ENCODE measurements at places on chromosomes 13 and 19.

- DNase-seq, result no peak
Measured at GRCh38 chr19:13078381-13078780, 24.3 kb downstream of the LYL1 start.

- DNase-seq, result no peak
Measured at GRCh38 chr19:32311371-32311770, 34.0 kb upstream of the ZNF507 start.

DNA sequence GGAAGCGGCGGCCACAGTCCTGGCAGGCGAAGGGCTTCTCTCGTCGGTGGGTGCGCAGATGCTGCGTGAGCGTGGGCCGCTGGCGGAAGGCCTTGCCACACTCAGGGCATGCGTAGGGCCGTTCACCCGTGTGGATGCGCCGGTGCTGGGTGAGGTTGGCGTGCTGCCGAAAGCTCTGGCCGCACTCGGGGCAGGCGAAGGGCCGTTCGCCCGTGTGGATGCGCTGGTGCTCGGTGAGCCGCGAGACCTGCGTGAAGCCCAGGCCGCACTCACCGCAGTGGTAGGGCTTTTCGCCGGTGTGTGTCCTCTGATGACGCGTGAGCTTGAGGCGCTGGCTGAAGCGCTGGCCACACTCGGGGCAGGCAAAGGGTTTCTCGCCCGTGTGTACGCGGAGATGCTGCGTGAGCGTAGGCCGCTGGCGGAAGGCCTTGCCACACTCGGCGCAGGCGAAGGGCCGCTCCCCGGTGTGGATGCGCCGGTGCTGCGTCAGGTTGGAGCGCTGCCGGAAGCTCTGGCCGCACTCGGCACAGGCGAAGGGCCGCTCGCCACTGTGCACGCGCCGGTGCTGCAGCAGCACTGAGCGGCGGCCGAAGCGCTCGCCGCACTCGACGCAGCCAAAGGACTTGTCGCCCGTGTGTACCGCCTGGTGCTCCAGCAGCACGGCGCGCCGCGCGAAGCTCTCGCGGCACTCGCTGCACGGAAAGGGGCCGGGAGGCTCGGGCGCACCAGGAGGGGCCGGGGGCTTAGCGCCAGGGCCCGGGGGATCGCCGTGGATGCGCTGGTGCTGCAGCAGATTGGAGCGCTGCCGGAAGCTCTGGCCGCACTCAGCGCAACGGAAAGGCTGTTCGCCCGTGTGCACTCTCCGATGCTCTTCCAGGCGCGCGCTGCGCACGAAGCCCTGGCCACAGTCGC lies 4.0 kb upstream of the UBE2M start:
- DNase-seq, result no peak

DNA sequence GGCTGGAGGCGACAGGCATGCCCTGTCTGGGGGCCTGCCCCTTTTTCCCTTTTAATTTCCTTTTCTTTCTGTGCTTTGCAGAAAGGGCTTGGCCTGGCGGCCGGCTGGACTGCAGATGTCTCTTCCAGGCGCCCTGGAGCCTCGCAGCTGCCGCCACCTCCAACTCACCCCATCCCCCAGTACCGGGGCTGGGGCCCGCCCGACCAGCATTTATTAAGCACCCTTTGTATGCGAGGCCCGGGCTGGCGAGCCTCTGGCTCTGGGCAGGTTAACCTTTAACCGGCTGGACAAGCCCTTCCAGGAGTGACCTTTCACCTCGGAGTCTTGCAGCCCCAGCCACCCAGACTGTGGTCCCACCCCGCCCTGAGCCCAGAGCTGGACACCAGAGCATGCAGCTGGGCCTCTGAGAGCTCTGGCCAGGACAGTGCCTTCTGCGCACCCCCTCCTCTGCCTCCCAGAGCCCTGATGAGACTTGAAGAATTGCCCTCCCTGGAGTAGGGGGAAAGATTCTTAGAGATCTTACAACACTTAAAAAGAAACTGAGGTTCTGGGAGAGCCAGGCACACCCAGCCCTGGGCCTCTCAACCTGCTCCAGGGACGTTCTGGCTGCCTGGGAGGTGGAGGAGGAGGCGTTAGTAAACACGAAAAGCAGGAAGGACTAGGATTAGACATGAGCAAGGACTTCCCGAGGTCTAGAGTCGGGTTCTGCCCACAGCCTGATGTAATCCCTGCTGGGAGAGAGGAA lies 1.1 kb upstream of the NR2F6 start:
- no peak for DNase-seq

DNA sequence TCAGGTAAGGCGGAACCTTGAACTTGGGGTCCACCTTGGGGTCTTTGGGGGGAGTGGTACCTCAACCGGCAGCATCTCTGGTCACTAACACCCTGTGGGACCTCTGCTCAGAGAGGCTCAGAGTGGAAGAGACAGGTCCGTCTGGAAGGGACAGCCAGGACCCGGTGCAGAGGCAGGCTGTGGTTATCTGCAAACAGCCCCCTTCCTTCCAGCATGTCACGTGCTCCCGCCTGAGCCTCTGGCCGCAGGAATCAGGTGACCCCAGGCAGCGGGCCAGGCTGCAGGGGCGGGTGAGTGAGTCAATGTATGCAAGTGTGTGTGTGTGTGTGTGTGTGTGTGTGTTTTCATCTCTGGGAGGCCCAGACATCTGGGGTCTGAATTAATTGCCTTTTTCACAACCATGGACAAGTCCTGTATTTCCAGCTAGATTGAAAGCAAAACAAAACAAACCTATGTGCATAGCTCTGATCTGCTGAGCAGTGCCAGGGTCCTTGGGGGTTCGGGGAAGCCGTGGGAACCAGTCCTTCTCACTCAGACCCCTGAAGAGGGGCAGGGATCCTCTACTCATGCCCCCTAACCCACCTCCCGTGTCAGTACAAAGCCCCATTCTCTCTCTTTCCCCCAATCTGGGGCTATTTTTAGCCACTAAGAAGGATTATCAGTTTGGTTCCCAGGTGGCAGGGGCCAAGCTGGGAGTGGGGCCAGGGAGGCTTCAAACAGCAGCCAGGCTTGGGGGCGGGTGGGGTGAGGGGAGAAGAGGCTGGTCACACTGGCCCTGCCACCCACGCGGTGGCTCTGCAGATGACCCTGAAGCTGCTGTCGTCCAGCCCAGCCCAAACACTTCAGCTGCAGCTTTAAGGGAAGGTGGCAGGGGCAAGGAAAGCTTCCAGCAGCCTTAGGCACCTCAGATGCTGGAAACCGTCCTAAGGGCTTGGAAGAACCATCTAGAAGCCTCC lies 31.4 kb downstream of the CERS4 start:
- DNase-seq, result no peak

- DNase-seq, result no peak
Measured at GRCh38 chr13:111262715-111263114, 57.7 kb upstream of the TEX29 start.

DNA sequence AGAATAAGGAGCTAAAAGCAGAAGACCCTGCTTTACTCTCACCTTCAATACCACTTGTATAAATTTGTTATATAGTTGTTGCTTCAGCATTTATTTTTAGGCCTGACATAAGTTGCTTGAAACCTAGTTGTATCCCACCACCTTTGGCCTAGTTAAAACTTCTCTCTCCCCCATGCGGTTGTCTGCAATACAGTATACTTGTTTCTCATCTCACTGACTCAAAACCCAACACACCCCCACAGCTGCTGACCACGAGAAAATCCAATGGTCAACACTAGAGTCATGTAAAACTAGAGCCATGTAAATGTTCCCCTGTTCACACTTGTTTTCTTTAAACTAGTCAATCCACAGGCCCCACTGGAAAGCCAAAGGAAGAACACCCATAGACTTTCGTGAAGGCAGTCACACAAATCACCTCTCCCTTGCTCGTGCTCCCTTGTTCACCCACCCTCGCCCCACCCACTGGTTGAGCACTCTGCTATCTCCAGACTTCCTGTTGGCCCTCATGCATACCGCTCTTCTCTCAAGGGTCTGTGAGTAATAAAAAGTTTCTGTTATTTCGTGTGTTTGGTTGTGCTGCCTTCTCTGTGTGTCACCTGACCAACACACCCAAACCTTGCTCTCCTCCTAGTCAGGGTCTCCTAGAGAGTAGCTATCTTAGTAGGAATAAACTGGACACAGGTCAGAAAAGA lies 12.9 kb upstream of the CCDC169 start:
- DNase-seq, result no peak

DNA sequence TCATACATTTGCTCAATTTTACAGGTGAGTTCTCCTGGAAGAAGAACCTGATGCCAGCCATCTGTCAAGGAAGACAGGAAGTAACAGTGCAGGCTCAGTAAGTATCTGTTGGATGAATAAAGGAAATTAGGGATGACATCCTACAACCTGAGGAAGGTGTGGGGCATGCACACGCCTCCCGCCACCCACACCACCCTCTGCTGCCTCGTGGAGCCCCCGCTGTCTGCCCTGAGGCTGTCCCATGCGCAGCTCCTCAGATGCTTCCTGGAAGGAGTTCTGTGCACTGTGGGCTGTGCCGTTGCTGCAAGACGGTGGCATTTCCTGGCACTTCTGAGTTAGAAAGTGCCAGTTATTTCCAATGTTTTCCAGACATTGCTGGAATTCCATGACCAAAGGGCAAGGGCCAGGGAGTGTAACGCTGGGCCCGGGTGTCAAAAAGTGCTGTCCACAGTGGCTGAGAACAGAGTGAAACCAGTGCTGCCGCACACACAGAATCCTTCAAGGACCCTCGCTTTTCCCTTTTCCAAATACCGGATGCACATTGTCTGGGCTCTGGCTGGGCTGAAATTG lies 4.2 kb upstream of the TEX29 start:
- DNase-seq, result no peak

GRCh38 chr13:76792731-76793347 lies 93.4 kb downstream of the KCTD12 start:
- no peak for DNase-seq

- no peak for DNase-seq
Measured at GRCh38 chr19:46860846-46861690, at the start of gene ARHGAP35. Gene ARHGAP35, plus strand, starts transcription at chr19:46860997. Its CDS starts 57,679 bp downstream, at chr19:46918676.

DNA sequence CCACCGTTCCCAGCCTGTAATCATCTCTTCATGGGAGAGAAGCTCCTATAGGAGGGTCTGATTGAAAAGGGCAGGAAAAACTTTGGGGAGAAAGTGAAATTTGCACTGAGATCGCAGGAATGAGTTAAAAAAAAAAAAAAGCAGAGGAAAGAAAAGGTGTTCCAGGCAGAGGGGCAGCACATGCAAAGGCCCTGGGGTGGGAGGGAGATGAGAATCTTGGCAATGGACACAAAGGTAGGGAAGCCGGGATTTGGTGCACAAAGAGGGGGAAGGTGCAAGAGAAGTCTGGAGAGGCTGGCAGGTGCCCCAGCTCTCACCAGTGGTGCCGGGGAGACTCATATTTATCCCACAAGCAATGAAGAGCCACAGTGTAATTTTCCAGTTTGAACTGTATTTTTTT lies 16.4 kb upstream of the GPR32 start:
- DNase-seq, result no peak

- DNase-seq, result no peak
Measured at GRCh38 chr13:104485571-104485970, 1419.4 kb upstream of the SLC10A2 start.

DNA sequence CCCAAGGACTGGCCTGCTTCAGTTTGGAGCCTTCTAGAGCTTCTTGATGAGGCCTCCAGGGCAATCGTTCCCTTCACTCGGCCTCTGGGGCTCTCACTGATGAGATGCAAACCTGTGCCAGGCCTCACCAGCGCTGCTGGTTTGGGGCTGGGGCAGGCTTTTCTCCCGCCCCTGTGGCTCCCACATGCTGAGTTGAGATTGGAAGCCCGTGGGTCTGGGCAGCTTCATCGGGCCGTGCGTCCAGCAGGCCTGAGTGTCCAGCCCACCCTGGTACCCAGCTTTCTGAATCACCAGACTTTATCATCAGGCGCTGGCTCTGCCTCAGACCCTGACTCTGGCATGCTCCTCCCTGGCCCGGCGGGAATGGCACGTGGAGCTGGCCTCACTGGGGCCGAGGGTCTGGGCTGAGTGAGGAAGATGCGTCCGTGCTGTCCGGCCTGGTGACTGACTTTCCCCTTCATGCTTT lies 4.3 kb downstream of the CALM3 start:
- DNase-seq, result no peak

- DNase-seq, result no peak
Measured at GRCh38 chr13:20149762-20150161, 11.1 kb downstream of the GJA3 start.

GRCh38 chr13:59546178-59546577 lies 617.5 kb downstream of the DIAPH3 start:
- no peak for DNase-seq

DNA sequence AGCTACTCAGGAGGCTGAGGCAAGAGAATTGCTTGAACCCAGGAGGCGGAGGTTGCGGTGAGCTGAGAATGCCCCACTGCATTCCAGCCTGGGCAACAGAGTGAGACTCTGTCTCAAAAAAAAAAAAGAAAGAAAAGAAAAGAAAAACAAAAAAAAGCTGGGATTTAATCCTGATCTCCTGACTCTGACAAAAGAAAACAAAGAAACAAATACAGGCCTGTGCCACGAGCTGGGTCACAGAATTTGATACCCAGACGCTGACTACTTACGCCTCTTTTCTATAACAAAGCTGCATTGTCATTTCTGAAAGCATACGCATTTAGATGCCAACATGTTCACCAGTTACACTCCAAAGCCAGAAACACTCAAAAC lies 18.2 kb upstream of the GTF2F2 start:
- no peak for DNase-seq

DNA sequence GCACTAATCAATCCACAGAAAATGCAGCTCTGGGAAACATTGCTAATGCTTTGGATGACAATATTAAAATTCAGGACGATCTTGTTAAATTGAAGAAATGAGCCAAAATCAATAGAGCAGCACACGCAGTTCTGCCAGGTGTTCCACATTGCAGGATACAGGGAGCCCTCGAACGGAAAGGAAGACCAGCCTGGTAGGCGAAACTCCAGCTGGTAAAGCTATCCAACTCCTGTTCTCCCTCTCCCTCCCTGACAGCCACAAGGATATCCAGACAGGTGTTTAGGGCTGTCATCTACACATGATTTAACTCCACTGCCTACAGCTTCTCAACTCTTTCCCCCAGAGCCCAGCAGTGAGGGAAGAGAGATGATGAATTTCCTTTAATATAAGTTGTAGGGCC lies 67.7 kb downstream of the EPSTI1 start:
- no peak for DNase-seq

GRCh38 chr13:41231786-41232185 lies 31.6 kb downstream of the MTRF1 start:
- DNase-seq, result no peak

DNA sequence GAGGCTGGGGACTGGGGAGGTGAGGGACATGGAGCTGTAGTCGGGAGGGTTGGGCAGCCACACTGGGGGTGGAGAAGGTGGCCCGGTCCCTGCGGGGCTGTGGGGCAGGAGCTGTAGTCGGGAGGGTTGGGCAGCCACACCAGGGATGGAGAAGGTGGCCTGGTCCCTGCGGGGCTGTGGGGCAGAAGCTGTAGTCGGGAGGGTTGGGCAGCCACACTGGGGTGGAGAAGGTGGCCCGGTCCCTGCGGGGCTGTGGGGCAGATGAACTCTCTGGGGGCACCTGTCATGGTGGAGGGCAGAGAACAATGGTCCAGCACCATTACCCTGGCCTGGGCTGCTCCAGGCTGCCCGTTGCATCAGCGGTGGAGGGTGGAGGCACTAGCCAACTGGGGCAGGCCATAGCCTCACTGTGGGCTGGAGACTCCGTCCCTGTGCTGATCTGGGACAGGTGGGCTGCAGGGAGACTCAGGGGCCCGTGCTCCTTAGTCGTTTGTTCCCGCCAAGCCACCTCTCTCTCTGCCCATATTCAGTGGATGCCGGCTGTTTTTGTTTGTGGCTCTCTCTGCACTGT lies 51.4 kb downstream of the ATP11A start:
- DNase-seq, result no peak

- no peak for DNase-seq
Measured at GRCh38 chr13:37295071-37295470, 189.6 kb upstream of the CSNK1A1L start.

- DNase-seq, result no peak
Measured at GRCh38 chr13:32330441-32330840, 15.1 kb downstream of the BRCA2 start.

- peak; percentile 30 for DNase-seq
Measured at GRCh38 chr19:10566658-10567410, 1.0 kb upstream of the KRI1 start.
